ENCODE measurements at places on chromosomes 6 and 20.

DNA sequence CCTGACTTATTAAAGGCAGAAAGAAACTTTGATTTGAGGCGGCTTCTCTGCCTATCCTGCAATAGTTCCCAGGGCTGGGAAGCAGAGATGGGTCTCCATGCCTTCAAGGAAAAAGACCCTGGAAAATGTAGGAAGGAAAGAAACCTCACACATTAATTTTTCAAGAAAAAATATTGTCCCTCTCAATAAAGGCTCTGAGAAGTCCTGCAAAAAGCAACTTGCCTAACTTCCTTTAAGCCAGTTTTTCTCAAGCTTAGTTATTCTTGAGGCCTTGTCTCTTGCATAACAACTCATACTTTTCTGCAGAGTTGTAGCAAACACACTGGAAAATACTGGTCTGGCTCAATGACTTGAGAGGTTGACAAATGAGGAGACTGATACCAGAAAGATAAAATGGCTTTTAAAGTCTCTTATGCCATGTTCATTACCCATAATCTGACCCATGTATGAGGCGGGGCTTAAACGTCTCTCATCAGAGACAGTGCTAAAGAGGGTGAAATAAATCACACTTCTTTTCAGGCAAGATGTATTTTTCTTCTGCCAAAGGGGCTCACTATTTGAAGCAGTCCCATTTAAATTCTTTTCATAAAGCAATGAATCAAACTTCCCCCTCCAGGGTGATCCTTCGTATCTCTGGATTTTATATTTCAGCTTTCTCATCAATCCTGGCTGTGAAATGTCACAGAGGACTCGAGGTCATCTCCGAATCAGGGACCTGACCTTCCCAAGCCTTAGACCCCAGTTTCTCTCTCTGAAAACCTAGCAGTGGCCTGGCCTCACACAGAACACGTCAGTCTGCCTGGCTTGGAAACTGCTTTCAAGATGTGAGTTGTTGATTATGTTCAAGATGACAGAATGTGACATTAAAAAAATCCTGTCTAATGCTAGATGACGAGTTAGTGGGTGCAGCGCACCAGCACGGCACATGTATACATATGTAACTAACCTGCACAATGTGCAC, 82.3 kb upstream of the KCNG1 start:
- no peak overlapping the region for H3K27ac ChIP-seq

- H3K4me3 ChIP-seq: no peak overlapping the region
- peaks cover 1% of the 10 kb centered on the region for H3K4me1 ChIP-seq
- H3K27me3 ChIP-seq: no peaks in the 10 kb centered on the region
- no peak overlapping the region for H3K27ac ChIP-seq
- H3K36me3 ChIP-seq: no peaks in the 10 kb centered on the region
These were observed 86.9 kb upstream of the VSTM2L start for GRCh38 chr20:37816003-37816402.

GRCh38 chr20:50533061-50533460, 22.9 kb downstream of the PTPN1 start:
- peaks cover 59% of the 10 kb centered on the region for H3K4me1 ChIP-seq
- H3K27me3 ChIP-seq: no peaks in the 10 kb centered on the region
- no peaks in the 10 kb centered on the region for H3K36me3 ChIP-seq
- H3K4me3 ChIP-seq: no peak overlapping the region
- peak overlapping the region; percentile 89 for H3K27ac ChIP-seq

- no peak overlapping the region for H3K27ac ChIP-seq
- no peaks in the 10 kb centered on the region for H3K36me3 ChIP-seq
- no peaks in the 10 kb centered on the region for H3K27me3 ChIP-seq
These were observed 686.7 kb downstream of the COL12A1 start for GRCh38 chr6:74519163-74519562.

GRCh38 chr20:13271977-13272975, 51.2 kb downstream of the ISM1 start:
- H3K36me3 ChIP-seq: no peaks in the 10 kb centered on the region
- no peak overlapping the region for H3K4me3 ChIP-seq
- H3K4me1 ChIP-seq: no peaks in the 10 kb centered on the region
- H3K27ac ChIP-seq: no peak overlapping the region

DNA sequence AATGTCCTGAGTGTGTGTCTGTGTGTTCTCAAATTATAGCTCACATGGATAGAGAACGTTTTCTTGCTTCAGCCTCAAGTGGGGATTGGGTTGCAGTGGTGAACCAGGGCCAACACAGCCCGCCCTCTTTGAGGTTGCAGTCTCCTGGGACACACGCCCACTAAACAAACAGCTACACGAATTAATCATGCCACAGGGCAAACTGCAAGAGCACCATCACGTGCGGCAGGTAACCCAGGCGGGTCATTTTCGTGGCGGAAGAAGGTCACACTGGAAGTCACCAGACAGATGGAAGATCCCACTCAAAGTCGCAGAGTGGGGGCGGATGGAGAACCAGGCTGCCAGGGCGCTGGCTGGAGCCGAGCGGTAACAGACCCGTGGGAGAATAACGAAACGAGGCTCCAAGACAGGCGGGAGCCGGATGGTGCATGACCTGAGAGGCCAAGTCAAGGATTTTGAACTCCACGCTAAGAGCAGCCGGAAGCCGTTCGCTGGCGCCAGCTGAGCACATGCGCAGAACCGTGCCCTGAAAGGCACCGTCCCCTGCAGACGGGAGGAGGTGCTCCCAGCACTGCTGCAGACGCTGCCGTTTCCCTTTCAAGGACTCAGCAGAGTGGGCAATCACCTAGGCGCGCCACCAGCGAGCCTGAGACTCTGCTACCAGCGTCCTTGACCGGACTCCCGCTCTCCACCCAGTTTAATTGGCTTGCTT, 10.7 kb downstream of the DLL1 start:
- peak overlapping the region; percentile 68 for H3K4me3 ChIP-seq
- H3K4me1 ChIP-seq: peaks cover 10% of the 10 kb centered on the region
- peak; percentile 94 for DNase-seq
- no peaks in the 10 kb centered on the region for H3K36me3 ChIP-seq
- H3K27me3 ChIP-seq: peaks cover 2% of the 10 kb centered on the region

DNA sequence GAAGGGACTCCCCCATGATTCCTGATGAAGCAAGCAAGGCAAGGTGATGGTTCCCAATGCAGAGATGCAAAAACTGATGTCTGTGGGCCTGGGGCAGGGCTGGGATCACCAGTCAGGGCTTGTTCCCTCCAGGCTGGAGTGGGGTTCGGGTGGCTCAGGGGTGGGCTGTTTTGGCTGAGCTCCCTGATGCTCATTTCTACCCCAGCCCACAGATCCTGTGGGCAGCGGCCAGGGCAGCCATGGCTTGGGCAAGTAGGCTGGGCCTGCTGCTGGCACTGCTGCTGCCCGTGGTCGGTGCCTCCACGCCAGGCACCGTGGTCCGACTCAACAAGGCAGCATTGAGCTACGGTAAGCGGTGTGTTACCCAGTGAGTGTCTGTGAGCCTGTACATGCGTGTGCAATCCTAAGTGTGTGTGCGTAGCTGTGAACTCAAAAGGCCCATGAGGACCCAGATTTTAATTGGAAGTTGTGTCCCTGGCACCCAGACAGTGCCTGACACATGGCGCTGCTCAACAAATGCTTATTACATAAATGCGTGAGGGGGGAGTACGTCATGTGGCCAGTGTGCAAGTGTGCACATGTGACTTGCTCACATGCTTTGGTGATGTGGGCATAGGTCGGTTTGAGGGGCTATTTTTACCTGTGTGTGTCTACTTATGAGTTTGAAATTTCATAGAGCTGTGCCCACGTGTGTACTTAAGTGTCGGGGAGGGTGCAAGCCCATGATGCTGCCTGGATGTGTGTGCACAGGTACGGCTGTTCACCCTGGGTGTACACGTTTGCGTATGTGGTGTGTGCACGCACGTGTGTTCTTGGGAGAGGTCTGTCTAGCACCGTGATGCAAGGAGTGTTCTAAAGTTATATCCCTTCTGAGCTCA, 1.1 kb downstream of the BPIFB2 start:
- no peak overlapping the region for H3K4me3 ChIP-seq
- DNase-seq: peak; percentile 58
- peaks cover 5% of the 10 kb centered on the region for H3K27me3 ChIP-seq
- no peaks in the 10 kb centered on the region for H3K4me1 ChIP-seq
- H3K27ac ChIP-seq: no peak overlapping the region

GRCh38 chr6:161407581-161407980, 133.7 kb upstream of the AGPAT4 start:
- no peaks in the 10 kb centered on the region for H3K36me3 ChIP-seq
- H3K27ac ChIP-seq: peak overlapping the region; percentile 2
- peaks cover 16% of the 10 kb centered on the region for H3K4me1 ChIP-seq
- DNase-seq: no peak
- H3K27me3 ChIP-seq: no peaks in the 10 kb centered on the region
- no peak overlapping the region for H3K4me3 ChIP-seq

DNA sequence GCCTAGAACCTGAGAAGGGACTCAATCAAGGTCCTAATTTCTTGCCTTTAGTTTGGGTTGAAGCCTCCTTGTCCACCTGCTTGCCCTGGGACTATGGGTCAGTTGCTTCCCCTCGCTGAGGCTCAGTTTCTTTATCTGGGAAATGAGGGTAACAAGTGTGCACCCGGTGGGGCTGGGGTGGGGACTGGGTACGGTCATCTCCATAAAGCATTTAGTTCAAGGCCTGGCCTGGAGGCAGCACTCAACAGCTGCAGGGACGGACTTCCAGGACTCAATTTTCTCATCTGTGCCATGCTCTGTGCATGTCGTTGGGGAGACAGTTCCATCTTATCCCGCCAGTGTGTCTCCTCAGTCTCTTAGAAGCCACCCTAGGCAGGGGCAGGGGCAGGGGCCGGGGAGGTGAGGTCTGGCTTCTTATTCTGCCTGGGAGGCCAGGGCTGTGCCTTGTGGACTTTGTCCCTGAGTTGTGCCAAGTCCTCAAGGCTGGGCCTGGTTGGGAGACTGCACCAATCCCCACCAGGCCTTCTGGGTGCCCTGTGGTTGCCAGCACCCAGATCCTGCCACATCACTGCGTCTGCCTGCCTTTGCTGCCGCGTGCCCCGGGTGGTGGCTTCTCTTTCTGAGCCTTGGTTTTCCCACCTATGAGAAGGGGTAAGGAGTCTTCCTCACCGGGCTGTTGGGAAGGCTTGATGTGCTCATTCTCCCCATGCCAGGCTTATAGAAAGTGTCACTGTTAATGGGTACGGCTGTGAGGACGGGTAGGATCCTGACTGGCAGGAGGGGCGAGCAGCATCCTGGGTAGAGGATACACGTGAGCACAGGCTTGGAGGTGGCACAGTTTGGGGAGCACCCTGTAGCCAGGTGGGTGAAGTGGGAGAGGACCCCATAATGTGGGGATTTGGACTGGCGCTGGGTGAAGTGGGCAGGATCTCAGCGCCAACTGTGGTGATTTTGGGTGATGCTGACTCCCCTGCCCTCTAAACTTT, 8.6 kb downstream of the SRC start:
- DNase-seq: peak; percentile 52
- H3K27ac ChIP-seq: no peak overlapping the region
- no peak overlapping the region for H3K4me3 ChIP-seq
- peaks cover 21% of the 10 kb centered on the region for H3K36me3 ChIP-seq

DNA sequence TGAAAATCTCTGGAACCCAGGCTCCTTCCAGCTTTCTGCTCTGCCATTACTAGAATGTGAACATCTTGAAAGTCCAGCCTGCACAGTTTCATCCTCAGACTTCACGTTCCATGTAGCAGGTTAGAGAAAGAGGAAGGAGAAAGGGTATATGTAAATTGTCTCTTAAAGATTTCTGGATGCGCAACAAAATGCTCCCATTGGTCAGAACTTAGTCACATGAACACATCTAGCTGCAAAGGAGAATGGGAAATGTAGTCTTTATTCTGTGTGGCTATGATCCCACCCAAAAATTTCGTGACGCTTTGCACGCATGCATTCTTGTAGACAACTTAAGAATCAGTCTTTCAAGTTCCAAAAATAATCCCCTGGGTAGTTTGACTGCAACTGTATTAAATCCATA, 46.4 kb upstream of the CHD6 start:
- no peak for DNase-seq
- H3K27ac ChIP-seq: no peak overlapping the region
- no peaks in the 10 kb centered on the region for H3K27me3 ChIP-seq
- H3K4me1 ChIP-seq: no peaks in the 10 kb centered on the region

GRCh38 chr20:34473262-34473883, 42.8 kb upstream of the DYNLRB1 start:
- peaks cover 32% of the 10 kb centered on the region for H3K36me3 ChIP-seq
- peak; percentile 90 for DNase-seq
- peaks cover 14% of the 10 kb centered on the region for H3K4me1 ChIP-seq

DNA sequence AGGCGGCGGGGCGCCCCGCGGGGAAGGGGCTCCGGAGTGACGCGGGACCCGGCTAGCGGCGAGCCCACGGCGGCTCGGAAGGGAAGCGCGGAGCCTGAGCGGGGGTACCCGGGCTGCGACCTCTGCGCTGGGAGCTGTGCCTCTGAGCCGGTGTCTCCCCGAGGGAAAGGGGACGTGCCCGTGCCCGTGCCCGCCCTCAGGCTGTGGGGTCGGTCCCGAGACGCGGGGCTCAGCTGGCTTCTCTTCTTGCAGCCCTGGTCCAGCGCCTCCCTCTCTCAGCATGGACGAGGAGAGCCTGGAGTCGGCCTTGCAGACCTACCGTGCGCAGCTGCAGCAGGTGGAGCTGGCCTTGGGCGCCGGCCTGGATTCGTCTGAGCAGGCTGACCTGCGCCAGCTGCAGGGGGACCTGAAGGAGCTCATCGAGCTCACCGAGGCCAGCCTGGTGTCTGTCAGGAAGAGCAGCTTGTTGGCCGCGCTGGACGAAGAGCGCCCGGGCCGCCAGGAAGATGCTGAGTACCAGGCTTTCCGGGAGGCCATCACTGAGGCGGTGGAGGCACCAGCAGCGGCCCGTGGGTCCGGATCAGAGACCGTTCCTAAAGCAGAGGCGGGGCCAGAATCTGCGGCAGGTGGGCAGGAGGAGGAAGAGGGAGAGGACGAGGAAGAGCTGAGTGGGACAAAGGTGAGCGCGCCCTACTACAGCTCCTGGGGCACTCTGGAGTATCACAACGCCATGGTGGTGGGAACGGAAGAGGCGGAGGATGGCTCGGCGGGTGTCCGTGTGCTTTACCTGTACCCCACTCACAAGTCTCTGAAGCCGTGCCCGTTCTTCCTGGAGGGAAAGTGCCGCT, 686 bp downstream of the ZGPAT start:
- DNase-seq: peak; percentile 87
- H3K36me3 ChIP-seq: peaks cover 54% of the 10 kb centered on the region
- H3K4me3 ChIP-seq: peak overlapping the region; percentile 87
- H3K27ac ChIP-seq: peak overlapping the region; percentile 56
- no peaks in the 10 kb centered on the region for H3K27me3 ChIP-seq

Measured in osteoblast (primary cell).